Activated naive CD4-positive, alpha-beta T cell treated with anti-CD3 and anti-CD28 coated beads for 36 hours (primary cell): ENCODE measurements at places on chromosomes 5 and 9.

DNA sequence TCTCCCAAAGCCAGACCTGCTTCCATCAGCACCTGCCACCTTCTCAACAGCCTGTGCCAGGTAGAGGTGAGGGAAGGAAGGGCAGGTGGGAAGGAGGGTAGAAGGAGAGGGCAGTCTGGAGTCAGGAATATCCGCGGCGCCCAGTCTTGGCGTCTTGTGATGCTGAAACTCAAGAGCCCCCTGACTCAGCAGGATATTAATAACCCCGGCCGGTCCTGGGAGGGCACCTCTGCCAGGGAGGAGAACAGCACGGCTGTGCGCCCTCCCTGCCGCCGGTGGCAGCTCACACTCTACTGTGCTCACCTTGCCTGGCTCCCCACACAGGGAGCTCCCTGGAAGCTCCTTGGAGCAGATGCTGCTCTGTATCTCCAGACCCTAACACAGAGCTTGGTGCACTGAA is 11.6 kb upstream of the NTNG2 start:
- DNase-seq = no peak

- DNase-seq = no peak
Measured at GRCh38 chr9:34374905-34375552, 1.7 kb downstream of the MYORG start.

DNA sequence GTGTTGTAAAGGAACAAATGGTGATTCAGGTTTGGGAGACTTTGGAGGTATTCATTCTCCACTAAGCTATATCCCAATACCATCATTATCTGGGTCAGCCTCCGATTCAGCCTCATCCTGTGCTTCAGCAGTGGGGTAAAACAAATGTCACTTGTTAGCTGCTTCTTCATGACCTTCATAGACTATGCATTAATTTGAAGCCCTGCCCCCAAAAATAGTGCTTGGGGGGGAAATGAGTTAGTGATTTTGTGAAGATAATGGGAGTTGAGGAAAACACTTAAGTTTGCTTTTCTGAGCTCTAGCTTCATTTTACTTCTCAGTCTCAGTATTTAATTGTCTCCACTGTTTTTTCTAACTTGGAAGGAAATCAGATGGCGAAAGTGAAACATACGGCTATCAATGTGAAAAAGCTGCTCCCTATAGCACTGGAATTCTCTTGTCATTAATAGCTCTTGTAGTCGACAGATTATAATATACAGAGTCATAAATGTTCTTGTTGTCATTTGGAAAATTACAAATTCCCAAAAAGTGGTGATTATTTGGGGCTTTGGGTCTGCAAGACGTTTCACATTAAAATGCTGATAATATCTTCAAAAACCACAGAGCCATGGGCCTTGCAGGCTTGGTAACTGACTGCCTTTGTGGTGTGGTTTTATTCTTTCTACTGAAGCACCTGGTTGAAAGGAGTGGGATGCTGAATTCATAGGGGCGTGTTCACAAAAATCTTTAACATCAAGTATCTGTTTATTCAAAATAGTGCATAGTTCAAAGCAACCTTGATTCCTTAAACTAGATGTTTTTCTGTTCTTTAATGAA is 40.0 kb downstream of the PIK3R1 start:
- DNase-seq = no peak

DNA sequence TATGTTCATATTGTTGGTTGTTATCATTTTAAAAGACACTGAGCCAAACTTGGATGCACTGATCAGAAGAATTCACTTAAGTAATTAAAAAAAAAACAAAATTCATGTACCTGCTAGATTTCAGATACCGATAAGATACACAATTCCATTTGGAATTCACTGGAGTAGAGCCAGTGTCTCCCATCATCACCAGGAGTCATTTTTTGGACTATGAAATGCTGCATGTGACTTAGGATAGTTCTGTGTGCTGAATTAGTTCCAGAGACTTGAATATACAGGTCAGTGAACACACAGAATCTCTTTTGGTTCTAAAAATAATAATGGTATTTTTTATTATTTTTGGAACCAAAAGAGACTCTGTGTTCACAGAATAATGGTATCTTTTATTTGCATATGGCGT is 482.6 kb upstream of the PIK3R1 start:
- no peak for DNase-seq

DNA sequence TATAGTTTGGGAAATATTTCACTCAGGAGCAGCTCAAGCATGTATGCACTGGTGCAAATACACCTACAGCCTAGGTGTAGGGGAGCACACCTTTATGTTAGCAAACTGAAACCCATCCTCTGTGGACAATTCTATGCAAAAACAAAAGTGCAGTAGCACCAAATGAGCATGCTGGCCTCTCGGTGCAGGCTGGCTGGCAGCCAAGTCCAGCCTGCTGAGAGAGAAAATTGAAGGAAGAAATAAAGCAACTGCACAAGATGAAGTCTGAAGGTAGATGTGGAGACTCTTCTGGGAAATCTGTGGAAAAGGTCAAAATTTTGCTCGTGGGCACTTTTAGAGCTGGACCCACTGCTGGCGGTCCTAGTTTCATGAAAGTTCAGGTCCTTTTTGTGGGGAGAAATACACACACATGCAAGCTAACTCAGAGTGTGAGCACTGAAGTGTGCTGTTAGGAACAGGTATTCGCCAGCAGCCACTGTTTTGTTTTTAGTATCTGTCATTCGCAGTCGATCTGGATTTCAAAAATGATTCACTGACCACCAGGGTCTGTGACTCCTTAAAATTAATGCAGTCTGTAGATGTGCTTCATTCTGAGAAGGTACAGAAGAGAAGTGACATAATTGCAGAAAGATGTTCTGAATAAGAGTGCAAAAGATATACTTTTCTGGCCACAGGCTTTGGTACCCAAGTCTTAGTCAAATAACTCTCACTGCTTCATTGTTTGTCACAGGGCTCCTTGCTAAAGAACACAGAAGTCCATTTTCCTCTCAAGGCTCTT is 281.7 kb downstream of the PARP8 start:
- DNase-seq = no peak

DNA sequence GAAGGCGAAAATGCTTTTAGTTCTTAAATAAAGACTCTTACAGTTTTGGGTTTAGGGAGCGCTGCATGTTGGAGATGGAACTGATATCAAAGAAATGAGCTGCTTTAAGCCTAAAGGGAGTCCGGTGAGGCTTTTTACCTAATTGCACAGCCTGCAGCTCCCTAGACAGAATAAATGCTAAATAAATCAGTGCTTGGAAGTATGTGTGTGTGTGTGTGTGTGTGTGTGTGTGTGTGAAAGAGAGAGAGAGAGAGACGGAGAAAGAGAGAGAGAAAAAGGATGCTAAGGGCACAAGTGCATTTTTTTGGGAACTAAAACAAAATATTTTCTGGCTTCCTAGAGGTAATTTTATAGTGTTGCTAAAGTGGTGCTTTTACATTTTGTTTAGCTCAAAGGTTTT is 88.4 kb downstream of the MTRR start:
- DNase-seq = no peak

DNA sequence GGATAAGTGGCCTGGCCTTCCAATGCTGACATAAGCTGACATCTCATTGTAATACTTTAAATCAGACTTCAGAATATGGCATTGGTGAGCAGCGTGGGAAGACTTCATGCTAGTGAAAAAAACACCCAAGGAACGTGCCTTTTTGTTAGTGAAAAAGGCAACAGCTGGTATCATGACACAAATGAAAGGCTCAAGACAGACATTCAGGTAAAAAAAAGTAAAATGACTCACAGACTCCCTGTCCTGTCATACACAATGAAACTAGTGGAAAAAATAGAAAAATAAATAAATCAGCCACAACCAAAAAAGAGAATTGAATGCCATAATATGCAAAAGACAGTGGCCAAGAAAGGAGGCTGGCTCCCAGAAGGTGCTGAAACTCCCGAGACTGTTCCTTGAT is 24.4 kb upstream of the PPP1R2B start:
- no peak for DNase-seq

DNA sequence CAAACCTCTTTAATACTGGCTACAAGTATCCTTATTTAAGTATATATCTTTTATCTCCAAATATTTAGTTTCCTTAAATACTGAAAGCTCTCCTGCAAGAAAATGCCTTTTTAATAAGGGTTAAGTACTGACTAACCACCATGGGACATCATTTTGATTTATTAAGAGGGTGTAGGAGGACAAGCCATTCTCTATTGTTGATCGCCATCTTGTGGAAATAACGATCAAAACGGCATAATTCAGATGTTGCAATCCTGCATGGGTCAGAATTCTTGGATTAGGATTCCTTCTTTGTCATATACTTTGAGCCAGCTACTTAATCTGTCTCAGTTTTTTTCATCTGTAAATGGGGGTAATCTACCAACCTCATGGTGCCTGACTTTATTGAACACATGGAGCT is 28.7 kb upstream of the C5orf46 start:
- no peak for DNase-seq

GRCh38 chr9:129482521-129483414 is 138.1 kb downstream of the C9orf50 start:
- no peak for DNase-seq
